ENCODE measurements at places on chromosomes 6 and 20.

- H3K4me1 ChIP-seq, result no peaks in the 10 kb centered on the region
- no peaks in the 10 kb centered on the region for H3K36me3 ChIP-seq
- no peak for DNase-seq
- no peak overlapping the region for H3K4me3 ChIP-seq
- H3K27ac ChIP-seq, result no peak overlapping the region
These were observed 172.8 kb upstream of the SYNDIG1 start for GRCh38 chr20:24296477-24297261.

DNA sequence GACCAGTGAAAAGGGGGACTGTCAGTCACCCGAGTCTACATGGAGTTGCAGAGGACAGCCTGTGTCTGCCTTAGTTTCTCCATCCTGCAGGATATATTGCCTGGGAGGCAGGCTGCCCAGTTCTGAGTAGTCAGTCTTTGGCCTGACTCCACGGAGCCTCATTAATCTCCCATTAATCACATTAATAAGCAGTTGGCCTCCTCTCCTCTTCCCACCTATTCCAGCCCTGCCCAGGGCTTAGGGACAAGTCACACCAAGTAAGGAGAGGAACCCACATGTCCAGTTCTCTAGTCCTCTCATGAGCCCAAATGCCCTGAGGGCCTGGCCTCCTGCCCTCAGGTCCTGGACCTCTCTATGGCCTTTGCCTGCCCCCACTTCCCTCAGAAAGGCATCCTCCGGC lies 1.3 kb upstream of the MUCL3 start:
- H3K27ac ChIP-seq, result no peak overlapping the region
- H3K4me1 ChIP-seq, result peaks cover 9% of the 10 kb centered on the region
- no peaks in the 10 kb centered on the region for H3K36me3 ChIP-seq
- no peak for DNase-seq

DNA sequence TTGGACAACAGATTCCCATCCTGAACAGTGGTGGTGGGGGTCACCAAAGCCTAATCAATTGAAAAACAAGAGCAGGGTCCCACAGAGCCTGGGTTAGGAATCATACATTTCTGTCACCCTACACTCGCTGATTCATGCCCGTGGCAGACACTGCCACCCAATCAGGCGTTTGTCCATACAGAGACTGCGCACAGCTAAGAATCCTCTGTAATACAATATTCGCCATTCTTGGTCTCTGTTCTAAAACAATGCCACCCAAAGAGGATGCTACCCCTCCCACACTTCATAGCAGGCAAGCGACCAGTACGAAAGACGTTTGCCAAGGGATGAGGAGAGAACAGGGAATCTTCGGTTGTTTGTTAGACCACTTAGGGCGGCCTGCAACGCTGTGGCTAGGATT lies 28.1 kb upstream of the SLC22A23 start:
- DNase-seq, result no peak
- H3K4me3 ChIP-seq, result no peak overlapping the region
- peaks cover 59% of the 10 kb centered on the region for H3K27me3 ChIP-seq
- no peak overlapping the region for H3K27ac ChIP-seq
- H3K36me3 ChIP-seq, result peaks cover 11% of the 10 kb centered on the region

DNA sequence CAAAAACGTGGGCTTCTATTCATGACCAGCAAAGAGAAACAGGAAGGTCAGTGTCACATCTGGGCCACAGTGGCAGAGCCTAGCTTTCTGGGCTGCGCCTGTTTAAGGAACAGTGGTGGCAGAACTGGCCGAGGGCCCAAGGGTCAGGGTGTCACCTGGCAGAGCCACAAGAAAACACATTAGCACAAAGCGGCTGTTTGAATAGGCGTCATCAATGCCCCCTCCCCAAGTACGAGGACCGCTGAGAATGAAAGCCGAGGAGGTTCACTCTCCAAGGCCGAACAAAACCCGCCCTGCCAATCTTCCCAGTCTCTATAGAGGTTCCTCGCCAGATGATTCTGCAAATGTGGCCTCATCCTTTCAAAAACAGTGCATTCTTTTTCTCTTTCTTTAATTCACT lies 125.2 kb upstream of the TRAF3IP2 start:
- H3K36me3 ChIP-seq, result peaks cover 4% of the 10 kb centered on the region
- H3K4me3 ChIP-seq, result peak overlapping the region; percentile 20
- H3K27ac ChIP-seq, result peak overlapping the region; percentile 83
- DNase-seq, result no peak

DNA sequence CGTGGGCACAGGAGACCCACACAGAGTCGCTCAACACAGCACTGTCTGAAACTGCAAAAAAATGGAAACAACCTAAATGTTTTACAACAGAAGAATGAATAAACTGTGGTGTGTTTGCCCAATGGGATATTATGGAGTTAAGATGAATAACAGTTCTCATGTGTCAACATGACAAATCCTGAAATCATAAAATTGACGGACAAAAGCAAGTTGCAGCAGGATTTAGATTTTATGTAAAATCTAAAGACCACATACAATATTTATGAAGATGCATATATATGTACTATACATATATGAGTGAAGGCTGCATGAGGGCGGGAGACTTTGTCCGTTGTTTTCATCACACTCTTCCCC lies 79.7 kb downstream of the GRM4 start:
- no peaks in the 10 kb centered on the region for H3K36me3 ChIP-seq
- H3K27ac ChIP-seq, result no peak overlapping the region
- H3K4me1 ChIP-seq, result no peaks in the 10 kb centered on the region

DNA sequence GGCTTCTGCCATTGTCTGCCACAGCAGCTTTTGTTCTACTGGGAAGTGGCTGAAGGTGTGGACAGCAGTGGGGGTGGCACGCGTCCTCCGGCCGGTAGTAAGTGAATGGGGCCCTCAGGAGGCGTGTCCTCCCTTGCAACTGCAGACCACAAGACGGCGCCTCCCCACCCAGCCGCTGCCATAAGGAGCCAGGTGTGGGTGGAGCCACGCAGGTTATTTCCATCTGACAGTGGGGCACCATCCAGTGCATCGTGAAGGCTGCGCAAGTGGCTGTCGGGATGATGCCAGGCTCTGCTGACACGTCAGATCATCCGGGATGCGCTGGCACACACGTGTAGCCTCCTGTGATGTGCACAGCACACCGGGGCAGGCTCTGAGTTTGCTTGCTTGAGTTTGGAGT lies 379.7 kb downstream of the CDH4 start:
- no peaks in the 10 kb centered on the region for H3K27me3 ChIP-seq
- no peak for DNase-seq
- H3K4me1 ChIP-seq, result no peaks in the 10 kb centered on the region
- no peaks in the 10 kb centered on the region for H3K36me3 ChIP-seq

- H3K27ac ChIP-seq, result peak overlapping the region; percentile 82
- peaks cover 15% of the 10 kb centered on the region for H3K4me1 ChIP-seq
- peak; percentile 29 for DNase-seq
- no peaks in the 10 kb centered on the region for H3K27me3 ChIP-seq
These were observed 7.0 kb downstream of the CEP250 start for GRCh38 chr20:35462351-35462750.

DNA sequence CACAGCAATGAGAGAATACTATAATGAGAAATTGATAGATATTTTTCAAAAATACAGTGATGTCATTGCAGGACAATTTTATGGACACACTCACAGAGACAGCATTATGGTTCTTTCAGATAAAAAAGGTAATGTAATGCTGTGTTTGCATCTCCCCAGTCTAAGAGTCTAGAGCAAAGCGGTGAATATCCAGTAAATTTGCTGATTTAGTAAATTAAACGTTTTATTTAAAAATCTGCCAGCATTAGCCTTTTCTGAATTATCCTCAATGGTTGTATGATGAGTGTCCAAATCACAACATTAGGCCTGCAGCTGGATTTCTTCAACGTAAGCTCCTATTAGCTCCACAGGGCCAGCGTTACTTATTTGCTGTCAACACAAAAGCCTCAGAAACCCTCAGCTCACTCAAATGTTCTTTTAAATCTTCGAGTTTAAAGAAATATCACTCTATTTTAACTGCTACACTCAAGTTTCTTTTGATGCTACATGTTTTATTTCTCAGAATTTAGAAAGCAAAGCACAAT lies 16.0 kb downstream of the SMPDL3A start:
- no peak for DNase-seq
- no peaks in the 10 kb centered on the region for H3K36me3 ChIP-seq
- H3K4me1 ChIP-seq, result no peaks in the 10 kb centered on the region
- no peak overlapping the region for H3K27ac ChIP-seq

- no peaks in the 10 kb centered on the region for H3K36me3 ChIP-seq
- H3K27me3 ChIP-seq, result no peaks in the 10 kb centered on the region
- no peak overlapping the region for H3K27ac ChIP-seq
- H3K4me3 ChIP-seq, result no peak overlapping the region
These were observed 70.1 kb upstream of the RPS6KA2 start for GRCh38 chr6:166697113-166697512.

GRCh38 chr6:163092876-163093275 lies 321.6 kb upstream of the QKI start:
- DNase-seq, result no peak
- H3K27ac ChIP-seq, result no peak overlapping the region
- no peaks in the 10 kb centered on the region for H3K36me3 ChIP-seq
- no peaks in the 10 kb centered on the region for H3K4me1 ChIP-seq
- no peak overlapping the region for H3K4me3 ChIP-seq

DNA sequence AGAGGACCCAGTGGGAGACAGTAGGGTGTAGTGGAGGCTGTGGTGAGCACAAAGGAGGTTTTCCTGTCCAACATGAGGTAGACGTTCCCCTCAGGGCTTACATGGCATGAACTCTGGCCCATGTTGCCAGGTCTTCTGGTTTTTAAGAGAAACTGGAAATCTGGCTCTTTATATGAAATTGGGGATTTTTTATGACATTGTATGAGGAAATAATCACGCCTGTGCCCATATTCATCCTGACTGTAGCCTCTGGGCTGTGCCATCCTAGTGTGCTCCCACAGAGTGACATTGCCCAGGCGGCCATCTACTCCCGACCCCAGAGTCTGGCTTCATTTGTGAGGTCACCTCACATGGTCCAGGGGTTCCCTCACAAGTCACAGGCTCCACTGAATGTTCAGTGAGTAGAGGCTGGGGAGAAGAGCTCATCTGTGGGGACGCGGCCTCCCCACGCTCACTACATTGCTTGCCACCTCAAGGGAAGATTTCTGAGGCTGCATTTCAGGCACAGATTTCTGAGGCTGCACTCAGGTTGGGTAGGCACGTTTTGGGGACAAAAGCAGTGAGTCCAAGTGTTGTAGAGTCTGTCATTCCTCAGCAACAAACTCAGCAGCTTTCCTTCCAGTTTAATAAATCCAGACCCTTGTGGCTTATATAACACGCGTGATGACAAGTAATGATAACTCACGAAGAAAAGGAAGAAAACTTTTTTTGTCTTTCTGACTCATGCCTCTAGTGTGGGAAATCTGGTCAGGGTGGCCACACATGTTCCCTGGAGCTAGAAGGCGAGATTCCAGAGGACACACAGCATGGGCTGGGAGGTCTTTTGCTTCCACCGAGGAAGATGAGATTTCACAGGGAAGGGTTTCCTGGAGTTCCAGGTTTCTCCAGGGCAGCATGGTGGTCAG lies 41.7 kb downstream of the SLC24A3 start:
- no peak for DNase-seq
- H3K36me3 ChIP-seq, result no peaks in the 10 kb centered on the region
- H3K27me3 ChIP-seq, result peaks cover 6% of the 10 kb centered on the region
- H3K27ac ChIP-seq, result no peak overlapping the region

GRCh38 chr20:37913567-37914366 lies 10.8 kb downstream of the VSTM2L start:
- peaks cover 13% of the 10 kb centered on the region for H3K4me1 ChIP-seq
- no peaks in the 10 kb centered on the region for H3K36me3 ChIP-seq
- peaks cover 85% of the 10 kb centered on the region for H3K27me3 ChIP-seq
- H3K27ac ChIP-seq, result no peak overlapping the region

GRCh38 chr6:35611240-35611639 lies 77.5 kb downstream of the FKBP5 start:
- no peak overlapping the region for H3K27ac ChIP-seq
- DNase-seq, result no peak
- H3K4me1 ChIP-seq, result no peaks in the 10 kb centered on the region
- H3K4me3 ChIP-seq, result no peak overlapping the region

DNA sequence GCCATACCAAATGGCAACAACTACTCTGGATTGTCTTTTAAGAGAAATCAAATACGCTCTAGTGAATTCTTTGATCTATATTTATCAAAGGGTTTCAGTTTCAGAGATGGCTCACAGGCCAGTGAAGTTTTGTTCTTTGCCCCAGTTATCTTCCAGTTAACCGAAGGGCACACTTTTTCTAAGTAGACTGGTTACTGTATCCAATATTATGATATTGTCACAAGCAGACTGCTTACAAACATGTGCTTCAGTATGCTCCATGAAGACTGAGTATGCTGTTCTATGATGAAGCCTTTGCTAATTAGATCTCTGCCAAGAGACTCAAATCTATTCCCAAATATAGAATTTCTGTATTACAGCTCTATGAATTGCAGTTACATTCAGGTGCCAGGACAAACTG lies 181.1 kb downstream of the REV3L start:
- peak overlapping the region; percentile 3 for H3K4me3 ChIP-seq

DNA sequence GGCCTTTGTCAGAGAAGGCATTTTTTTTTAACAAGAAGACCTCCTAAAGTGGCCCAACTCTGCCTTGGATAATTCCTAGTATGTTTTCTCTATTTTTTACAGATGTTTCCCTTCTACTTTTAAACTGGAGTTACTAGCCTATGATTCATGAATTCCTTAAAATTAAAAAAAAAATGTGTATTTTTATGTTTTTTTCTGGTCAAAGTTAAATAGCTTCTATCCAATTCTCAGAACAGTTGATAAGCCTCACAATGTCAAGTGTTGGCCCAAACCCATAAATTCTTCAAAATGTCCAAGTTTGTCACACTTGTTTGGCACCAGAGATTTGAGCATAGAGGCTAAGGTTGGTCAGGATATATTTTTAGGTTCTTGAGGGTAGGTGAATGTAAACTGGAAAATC lies 64.0 kb downstream of the JAG1 start:
- no peak overlapping the region for H3K4me3 ChIP-seq
- peaks cover 18% of the 10 kb centered on the region for H3K36me3 ChIP-seq
- no peaks in the 10 kb centered on the region for H3K27me3 ChIP-seq
- no peak overlapping the region for H3K27ac ChIP-seq
- no peak for DNase-seq
